NCI-H524 (cell line): ENCODE measurements at places on chromosomes 4 and X.

DNA sequence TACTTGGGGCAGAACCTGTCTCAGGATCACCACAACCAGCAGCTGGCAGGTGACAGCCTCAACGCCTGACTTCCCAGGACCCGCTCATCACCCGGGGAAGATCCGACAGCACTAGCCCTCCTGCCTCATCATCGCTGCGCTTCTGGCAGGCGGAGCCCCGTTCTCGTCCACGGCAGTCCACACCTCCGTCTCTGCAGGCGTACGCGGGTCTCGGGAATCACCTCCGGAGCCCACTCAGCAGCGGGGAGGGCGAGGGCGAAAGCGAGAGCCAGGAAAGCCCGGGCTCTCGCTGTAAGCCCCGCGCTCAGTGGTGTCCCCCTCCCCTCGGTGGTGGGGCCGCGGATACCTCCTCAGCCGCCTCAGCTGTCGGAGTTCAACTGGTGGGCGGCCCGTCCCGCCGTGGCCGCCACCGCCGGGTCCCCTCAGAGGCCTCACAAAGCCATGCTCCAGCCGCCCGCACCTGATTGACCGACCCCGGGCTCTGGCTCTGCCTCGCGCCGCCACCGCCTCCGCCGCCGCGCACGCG lies 518 bp upstream of the CNKSR2 start:
- peak; percentile 58 for DNase-seq

DNA sequence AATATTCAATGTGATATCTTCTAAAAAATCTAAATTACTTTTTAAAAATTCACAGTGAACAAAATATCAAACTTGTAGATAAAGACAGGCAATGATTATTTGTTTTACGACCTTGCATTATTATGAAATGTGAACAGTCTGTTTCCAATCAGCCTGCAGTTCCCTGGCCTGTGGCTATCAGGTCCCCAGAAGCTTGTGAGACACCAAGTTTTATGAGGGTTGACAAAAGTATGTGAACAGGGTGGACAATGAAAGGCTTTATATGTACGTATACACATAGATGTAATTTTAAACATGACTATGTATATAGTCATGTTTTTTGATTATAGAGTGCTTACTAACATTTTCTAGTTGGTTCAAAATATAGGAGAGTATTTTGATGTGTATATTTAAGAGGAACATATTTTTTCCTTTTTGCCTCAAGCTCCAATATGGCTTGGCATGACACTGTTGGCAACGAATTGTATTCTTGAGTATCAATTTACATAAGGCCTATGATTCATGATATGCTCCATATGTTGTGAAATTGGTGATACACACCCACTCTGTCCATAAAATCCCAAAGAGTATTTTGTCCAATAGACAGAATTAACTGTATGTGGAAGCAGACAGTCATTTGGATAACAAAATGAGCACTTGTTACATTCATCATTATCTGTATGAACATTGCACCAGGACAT lies 55.7 kb downstream of the BTC start:
- DNase-seq, result peak; percentile 51

- no peak for DNase-seq
Measured at GRCh38 chr4:177155454-177155853, 154.2 kb upstream of the NEIL3 start.

DNA sequence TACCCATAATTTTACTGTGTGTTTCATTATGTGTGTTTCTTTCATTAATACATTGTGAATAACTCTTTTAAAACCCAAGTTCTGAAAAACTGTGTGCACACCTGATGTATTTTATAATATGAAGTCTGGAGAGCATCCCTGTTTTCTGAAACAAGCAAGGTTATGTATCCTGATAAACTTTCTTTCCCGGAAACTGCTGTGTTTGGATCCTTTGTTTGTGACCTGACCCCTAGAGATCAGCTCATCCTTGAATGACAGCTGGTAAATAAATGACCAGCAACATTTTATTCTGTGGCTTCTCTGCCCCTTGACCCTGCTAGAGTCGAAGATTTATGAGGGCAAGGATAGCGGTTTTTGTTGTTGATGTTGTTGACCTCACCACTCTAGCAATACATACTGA lies 535.6 kb upstream of the ZFP42 start:
- DNase-seq, result no peak

- DNase-seq, result no peak
Measured at GRCh38 chr4:107734120-107734519, 14.1 kb upstream of the PAPSS1 start.

DNA sequence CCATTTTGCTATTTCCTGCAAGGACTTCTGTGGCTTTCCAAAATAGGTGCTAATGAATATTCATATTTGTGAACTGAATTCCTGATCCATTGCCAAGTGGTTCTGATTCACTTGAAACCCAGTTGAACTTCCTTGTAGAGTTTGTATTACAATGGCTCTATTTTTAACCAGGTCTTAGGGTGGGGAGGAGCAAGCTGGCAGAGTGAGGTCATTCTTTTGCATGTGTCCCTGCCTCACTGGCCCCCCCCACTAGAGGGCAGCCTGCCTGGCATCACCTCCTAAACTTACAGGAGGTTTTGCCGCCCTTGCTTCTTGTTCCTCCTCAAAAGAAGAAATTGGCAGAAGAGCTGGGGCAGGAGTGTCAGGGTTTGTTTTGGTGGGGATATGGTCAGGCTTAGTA lies 10.5 kb downstream of the PTTG2 start:
- DNase-seq, result no peak

DNA sequence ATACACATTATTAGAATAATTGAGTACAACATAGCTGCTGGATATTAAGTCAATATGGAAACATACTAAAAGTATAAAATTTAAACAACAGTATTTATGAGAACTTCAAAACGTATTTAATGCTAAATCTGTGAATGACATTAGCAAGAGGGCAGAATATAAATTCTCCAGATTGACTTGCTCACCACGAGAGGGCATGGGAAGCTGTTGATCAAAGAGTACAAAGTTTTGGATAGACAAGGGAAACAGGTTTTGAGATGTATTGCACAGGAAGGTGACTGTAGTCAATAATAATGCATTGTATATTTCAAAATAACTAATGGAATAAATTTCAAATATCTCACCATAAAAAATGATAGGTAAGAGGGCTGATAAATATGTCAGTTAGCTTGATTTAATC lies 768.2 kb downstream of the CENPC start:
- DNase-seq, result no peak

DNA sequence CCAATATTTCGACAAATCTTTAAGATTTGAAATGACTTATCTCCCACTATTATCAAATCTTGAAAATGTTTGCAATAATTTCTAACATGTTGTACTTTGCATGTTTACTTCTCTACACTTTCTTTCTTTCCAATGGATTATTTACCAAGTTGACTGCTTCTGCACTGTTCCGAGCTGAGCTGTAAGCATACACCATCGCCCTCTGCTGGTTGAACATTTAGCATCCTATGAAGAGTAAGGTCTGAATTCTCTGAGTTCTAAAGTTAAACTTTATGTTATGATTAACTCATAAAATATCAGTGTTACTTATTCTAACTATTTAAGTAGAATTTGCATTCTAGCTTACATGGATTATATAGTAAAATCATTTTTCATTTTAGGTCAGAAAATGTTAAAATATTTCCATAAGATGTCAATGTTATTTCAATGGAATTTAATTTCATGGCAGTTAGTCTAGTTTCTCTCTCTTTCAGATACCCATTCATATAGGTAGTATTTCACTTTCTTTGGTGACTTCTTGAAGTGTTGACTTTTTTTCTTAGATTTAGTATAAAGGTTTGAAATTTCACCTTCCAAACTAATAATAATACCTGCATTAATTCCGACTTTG lies 137.4 kb downstream of the DKK2 start:
- peak; percentile 12 for DNase-seq

DNA sequence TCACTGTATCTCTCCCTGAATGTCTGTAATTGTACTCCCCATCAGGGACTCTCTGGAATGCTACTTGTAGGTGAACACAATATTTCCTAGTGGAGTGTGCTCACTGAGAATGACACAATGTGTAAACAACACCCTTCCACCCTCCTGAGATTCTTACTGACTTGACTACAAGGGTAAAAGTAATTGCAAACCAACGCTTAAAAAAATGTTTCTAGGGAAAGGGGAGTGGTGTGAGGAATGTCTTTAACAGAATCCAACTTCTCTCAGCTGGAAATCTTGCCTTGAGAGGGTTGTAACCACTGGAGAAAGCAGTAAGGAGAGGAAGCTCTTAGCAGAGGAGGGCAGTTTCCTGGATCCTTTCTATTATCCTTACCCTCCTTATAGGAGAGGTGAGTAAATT lies 5.1 kb upstream of the RAPGEF2 start:
- DNase-seq, result no peak

- no peak for DNase-seq
Measured at GRCh38 chr4:16674082-16674481, 224.4 kb downstream of the LDB2 start.

GRCh38 chrX:48573690-48574269 lies 504 bp upstream of the RBM3 start:
- DNase-seq, result peak; percentile 56

DNA sequence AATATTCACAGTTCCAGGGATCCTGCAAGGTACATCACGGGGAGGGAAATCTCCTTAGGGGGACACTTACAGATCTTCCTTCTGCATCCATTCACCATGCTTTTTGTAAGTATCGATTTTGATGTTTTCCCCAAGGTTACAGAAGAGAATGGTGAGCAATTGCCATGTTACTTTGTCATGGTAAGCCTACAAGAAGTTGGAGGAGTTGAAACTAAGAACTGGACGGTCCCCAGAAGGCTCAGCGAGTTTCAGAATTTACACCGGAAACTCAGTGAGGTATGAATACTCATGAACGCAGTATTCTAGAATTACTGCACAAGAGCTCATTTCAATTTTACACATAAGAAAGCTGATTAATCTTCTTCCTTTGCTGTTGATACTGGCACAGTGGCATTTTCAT lies 53.9 kb downstream of the LRP2BP start:
- DNase-seq, result no peak

- no peak for DNase-seq
Measured at GRCh38 chrX:77162777-77163176, 284.4 kb upstream of the FGF16 start.

- DNase-seq, result no peak
Measured at GRCh38 chr4:99079625-99080295, 8.8 kb downstream of the ADH5 start.

DNA sequence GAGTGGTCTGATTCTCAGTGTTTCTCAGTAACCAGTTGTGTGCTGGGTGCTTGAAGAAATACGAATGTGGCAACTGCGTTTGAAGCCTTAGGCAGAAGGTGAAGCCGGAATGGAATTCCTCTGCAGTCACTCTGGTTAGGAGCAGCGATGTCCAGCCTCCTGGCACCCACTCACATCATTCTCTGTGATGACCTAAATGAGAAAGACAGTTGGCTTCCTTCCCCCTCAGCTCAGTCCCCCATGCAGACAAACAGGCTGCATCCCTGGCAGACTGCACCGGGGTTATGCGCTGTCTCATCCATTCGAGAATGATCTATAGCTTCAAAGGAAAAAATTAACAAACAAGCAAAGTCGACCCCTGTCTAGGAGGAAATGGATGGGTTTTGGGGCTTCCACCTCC lies 170.1 kb upstream of the SCML1 start:
- DNase-seq, result no peak

DNA sequence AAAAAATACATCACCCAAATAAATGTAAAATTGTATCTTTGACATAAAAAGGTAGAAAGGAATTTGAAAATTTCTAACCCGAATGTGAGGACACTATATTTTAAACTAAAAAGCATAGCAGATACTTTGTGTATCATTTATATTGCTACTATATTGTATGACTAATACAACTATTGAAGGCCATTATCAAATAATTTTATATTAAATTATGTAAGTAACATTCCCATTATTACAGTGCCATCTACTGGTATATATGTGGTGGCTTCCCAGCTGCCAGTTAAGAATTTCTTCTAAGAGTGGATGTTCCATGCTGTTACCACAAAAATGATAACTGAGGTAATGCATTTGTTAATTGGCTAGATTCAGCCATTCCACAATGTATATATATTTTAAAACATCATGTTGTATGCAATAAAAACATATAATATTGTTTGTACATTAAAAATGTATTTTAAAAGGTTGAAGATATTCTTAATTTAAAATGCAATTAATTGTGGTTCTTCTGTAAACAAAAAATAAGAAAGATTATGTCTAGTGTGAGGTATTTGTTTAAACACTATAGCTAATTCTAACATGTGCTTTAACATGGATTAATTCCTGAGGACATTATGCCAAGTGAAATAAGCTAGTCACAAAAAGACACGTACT lies 65.3 kb downstream of the EGF start:
- no peak for DNase-seq

DNA sequence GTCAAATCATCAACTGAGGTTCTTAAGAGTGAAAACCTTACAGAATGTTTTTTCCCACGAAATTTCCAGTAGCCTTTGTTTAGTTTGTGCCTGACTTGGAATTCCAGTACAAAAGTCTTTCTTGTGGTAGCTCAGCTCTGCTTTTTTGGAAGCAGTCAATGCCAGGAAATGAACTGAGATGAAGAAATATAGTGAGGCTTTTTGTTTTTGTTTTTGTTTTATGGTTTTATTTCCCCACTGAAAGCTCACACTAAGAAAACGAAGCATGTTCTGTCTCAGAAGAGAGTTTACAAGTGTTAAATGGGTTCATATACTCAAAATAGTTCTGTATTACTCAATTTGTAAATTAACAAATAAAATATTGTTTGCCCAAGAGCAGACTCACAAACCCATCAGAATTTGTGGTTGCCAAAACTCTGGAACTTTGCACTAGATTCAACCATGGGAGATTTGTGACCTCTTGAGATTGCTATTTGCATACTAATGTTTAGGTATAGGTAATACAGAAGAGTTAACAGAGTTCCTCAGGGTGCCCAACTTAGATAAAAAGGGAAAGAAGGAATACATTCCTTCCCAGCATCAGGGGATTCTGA lies 1060.8 kb downstream of the FAT4 start:
- no peak for DNase-seq

DNA sequence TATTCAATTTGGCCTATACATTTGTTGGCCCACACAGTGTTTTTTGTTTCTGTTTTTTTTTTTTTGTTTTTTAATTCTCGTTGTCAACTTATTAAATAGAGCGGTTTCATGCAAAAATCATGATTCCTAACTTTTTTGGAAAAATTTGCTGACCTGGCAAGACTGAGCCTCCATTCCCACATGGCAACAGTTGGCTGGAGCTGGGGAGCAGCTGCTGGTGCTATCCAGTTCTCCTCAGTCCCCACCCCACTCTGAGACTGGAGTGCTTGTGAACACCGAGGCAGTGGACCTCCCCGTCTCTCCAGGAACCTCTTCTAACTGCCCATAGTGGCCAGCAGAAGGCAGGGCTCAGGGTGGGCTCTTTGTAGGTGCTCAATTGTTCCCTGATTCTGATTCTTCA lies 95.7 kb upstream of the OTUD4 start:
- no peak for DNase-seq

- DNase-seq, result no peak
Measured at GRCh38 chr4:176054942-176055341, 10.7 kb upstream of the WDR17 start.

DNA sequence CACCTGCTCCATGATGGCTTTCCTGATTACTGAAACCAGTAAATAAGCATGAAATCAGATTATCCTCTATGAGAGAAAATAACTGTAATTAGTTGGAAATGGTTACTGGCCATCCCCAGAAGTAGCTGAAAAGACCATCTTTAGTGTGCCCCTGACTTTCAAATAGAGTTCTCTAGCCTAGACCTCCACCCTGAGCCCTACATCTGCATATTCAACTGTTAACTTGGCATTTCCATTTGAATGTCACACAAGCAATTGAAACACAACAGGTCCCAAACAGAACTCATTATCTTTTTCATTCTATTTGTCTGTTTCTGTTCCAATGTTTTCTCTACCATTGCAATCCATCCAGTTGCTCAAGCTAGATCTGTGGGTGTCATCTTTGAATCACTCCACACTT lies 952.3 kb downstream of the RPA4 start:
- no peak for DNase-seq
